ENCODE measurements at places on chromosomes 7 and 10. TPM values are rescaled to one million over a fixed set of nuclear protein-coding genes. Genes with fewer than 3 reads are reported as not detected.

The GALNT17 gene
- total RNA-seq, result 27.4 TPM

The TUBB8 gene
- 14.2 TPM for total RNA-seq

- DNase-seq, result no peak
Observed at GRCh38 chr7:39228946-39229345, 251.2 kb downstream of the POU6F2 start.

- no peak for DNase-seq
Observed at GRCh38 chr7:55066938-55067337, 48.1 kb downstream of the EGFR start.

GRCh38 chr10:88066876-88067275 is 203.5 kb downstream of the PTEN start:
- DNase-seq, result no peak

GRCh38 chr7:52088008-52088901 is 771.6 kb upstream of the COBL start:
- no peak for DNase-seq

The RINT1 gene
- 33.0 TPM for total RNA-seq

The FAM237B gene
- total RNA-seq, result not detected

The SFTPD gene
- total RNA-seq, result 0.33 TPM

The TAS2R4 gene
- total RNA-seq, result 1.3 TPM

- peak; percentile 53 for DNase-seq
Observed at GRCh38 chr7:5450549-5451327, 27.1 kb upstream of the TNRC18 start.

The HOXA6 gene
- total RNA-seq, result not detected

GRCh38 chr10:110965216-110965615 is 45.8 kb downstream of the SHOC2 start:
- DNase-seq, result no peak

GRCh38 chr10:4119107-4119506 is 334.1 kb upstream of the KLF6 start:
- no peak for DNase-seq

The SLC26A5 gene
- not detected for total RNA-seq

The PTPRN2 gene
- 76.1 TPM for total RNA-seq

- no peak for DNase-seq
Observed at GRCh38 chr10:12535656-12536055, 186.3 kb downstream of the CAMK1D start.

GRCh38 chr10:24435374-24435773 is 226.4 kb downstream of the KIAA1217 start:
- no peak for DNase-seq

GRCh38 chr7:139091677-139091996 is 17.9 kb downstream of the ZC3HAV1 start:
- DNase-seq, result no peak

The MRM2 gene
- 7.6 TPM for total RNA-seq

GRCh38 chr7:143284591-143285469 is at the start of gene TMEM139:
TSS of gene TMEM139 (plus strand) at chr7:143284958. CDS start at chr7:143285958, 1,000 bp downstream.
- peak; percentile 80 for DNase-seq

The KNDC1 gene
- 0.52 TPM for total RNA-seq

The IFIT1 gene
- total RNA-seq, result 7.0 TPM

GRCh38 chr10:3995302-3996210 is 210.5 kb upstream of the KLF6 start:
- DNase-seq, result no peak

- DNase-seq, result no peak
Observed at GRCh38 chr10:107619139-107619538, 454.6 kb upstream of the SORCS1 start.

The FEZF1 gene
- not detected for total RNA-seq

DNA sequence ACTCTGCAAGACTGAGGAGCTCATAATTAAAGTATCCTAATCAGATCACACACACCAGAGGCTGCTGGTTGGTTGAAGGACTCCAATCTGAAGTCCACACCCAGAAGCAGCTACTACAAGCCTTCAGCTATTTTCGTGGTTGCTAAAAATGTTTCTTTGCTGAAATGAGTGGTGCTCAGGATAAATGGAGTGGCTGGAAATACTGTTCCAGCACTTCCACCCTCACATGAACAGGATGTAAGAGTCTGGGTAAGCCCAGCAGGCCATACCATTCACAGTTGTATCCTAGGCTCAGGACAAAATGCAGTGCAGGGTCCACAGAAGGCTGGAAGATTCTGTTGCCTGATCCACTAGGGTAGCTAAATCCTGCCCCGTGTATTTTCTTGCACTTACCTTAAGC is 34.1 kb downstream of the AFAP1L2 start:
- no peak for DNase-seq

GRCh38 chr10:100878291-100878910 is 34.4 kb upstream of the SLF2 start:
- peak; percentile 37 for DNase-seq

DNA sequence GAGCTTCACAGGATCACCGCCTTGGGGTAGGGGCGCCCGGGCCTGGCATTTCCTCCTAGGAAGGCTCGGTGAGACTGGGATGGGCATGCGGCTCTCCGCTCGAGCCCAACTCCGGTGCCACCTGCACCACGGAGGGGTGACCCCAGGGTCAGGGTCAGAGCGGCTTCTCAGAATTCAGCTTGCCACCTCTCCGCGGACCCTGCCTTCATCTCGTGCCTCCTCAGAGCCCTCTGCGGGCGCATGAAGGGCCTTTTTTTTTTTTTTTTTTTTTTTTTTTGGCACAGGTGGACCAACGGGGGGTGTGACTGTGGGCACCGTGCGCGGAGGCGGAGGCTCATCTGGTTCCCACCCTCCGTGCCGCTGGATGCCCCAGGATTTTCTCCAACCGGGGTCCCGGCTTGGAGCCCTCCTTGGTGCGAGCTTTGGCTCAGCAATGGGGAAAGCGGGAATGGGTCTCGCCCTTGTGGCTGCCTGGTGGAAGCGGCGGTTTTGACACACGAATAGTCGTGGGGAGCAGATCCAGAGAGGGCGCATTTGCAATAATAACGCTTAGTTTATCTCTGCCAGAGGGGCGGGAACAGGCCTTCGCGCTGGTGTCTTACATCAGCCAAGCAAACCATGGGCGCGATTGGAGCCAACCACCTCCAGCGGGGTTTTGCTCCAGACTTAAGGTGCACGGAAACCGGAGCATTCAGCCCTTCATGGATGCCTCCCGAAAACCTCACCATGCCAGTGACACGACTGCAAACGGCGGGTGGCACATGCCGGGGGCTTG is 5.0 kb upstream of the TNRC18 start:
- DNase-seq, result peak; percentile 73

- no peak for DNase-seq
Observed at GRCh38 chr10:816958-817357, 114.5 kb downstream of the LARP4B start.

The NOS3 gene
- 7.6 TPM for total RNA-seq

GRCh38 chr10:17416442-17417211 is 37.8 kb downstream of the ST8SIA6 start:
- DNase-seq, result no peak

GRCh38 chr10:129513312-129513711 is 46.3 kb downstream of the MGMT start:
- no peak for DNase-seq

DNA sequence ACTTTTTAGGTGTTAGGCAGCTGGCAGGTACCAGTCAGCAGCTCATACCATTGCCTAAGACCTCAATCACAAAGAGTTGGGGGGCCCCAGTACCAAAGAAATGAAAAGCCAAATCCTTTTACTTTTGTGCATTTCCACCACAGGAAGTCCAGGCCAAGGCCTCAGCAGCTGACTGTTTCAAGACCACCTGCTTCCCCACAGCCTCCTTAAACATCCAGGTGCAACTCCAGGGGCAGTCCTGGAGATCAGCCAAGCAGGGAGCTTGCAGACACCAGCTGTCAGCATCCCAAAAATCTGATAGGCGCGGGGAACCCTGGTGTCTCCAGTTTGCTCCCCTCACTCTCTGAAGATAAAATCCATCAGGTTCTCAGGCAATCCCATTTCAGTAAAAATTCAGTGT is 91.5 kb upstream of the EFCAB10 start:
- no peak for DNase-seq

The MRC1 gene
- 10.2 TPM for total RNA-seq

GRCh38 chr7:158722574-158723237 is 18.1 kb upstream of the NCAPG2 start:
- no peak for DNase-seq

DNA sequence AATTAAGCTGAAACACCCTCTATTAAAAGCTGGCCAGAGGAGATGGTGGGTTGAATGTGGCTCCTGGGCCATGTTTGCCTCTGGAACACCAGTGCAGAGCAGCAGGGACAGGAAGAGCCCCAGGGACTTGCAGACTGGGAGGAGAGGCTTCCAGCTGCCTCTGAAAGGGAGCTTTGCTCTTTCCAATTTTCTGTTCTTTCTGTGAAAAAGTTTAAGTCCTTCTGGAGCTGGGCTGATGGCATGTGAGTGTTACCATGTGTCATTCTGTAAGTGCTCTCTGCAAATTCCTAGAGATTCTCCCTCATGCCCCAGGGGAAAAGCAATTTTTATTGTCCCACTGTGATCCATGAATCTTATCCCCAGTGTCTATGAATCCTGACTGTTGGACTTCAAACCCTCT is 112.8 kb upstream of the LANCL2 start:
- DNase-seq, result no peak

DNA sequence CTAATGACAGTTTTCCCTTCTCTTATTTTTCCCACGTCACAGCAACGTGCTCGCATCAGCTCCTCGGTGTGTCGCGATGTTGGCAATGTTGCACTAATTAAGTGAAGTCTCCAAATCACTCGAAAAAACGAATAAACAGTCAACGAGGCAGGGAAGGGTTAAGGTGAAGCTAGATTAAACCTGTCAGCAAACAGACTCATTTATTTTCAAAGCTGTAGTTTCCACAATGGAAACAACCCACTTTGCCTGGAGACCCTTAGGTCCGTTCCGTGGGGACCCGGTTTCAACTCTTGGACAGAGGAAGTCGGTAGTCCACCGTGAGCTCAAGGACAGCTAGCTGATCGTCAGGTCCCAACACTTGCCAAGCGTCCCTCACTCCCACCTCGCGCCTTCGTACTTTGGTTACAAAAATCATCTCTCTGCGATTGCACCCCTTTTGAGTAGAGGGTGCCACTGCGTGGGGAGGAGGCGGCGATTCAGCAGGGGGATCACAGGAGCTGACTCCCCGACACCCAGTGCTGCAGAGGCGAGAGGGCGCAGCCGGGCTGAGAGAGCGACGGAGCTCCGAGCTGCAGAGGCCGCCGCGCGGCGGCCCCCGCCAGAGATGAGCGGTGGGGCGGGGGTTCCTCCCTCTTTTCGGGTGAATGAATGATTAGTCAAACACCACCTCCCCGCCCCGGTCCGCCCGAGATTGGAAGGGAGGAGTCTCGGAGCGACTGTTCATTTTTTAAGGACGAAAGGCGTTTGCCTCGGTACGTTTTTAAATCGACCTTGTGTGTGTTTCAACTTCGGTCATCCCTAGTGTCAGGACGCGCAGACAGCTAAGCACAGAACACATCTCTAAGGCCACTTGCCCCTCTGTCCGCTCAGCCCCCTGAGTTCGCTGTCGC is 1.3 kb upstream of the BMPER start:
- peak; percentile 14 for DNase-seq

The C10orf105 gene
- not detected for total RNA-seq

GRCh38 chr10:132866601-132867381 is 75.6 kb downstream of the CFAP46 start:
- DNase-seq, result no peak

- no peak for DNase-seq
Observed at GRCh38 chr7:156652886-156653568, 12.5 kb downstream of the RNF32 start.

The GIMAP1 gene
- total RNA-seq, result 0.99 TPM

The HOGA1 gene
- 16.3 TPM for total RNA-seq

The ZNF239 gene
- 4.9 TPM for total RNA-seq

GRCh38 chr10:1297566-1298301 is 241.5 kb downstream of the WDR37 start:
- no peak for DNase-seq

- DNase-seq, result no peak
Observed at GRCh38 chr10:101710059-101710695, 15.2 kb upstream of the FBXW4 start.

The AKR1B15 gene
- total RNA-seq, result 0.52 TPM

The TMEM72 gene
- total RNA-seq, result 4.7 TPM

- peak; percentile 50 for DNase-seq
Observed at GRCh38 chr10:32139223-32140073, 83.2 kb upstream of the KIF5B start.

The HOXA1 gene
- total RNA-seq, result not detected

- DNase-seq, result no peak
Observed at GRCh38 chr10:45091968-45092367, 91.2 kb downstream of the ZNF22 start.

The SLC26A3 gene
- not detected for total RNA-seq

DNA sequence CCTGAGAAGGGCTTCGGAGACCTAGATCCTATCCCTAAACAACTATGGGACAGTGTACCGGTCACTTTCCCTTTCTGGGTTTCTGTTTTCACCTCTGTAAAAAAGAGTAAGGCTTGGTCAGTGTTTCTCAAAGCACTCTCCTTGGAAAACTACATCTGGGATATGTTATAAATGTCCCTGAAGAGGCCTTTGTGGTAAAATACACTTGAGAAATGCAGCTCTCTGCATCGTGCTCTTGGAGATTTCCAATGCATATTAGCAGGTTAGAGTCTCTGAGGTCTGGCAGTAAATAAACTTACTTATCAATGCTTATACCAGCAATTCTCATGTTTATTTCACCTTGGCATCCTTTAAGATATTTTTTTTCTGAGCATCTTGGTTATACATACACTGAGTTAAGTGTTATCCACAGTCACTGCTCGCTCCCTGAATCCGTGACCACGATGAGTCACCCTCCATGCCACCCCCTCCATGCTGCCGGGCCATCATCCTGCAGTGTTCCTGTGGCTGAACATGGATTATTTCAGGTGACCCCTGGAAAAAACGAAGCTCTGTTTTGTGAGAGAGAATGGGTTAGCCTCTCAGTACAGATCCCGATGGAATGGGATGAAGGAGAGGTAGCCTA is 3.3 kb upstream of the TBXAS1 start:
- no peak for DNase-seq

The PIP gene
- total RNA-seq, result not detected

DNA sequence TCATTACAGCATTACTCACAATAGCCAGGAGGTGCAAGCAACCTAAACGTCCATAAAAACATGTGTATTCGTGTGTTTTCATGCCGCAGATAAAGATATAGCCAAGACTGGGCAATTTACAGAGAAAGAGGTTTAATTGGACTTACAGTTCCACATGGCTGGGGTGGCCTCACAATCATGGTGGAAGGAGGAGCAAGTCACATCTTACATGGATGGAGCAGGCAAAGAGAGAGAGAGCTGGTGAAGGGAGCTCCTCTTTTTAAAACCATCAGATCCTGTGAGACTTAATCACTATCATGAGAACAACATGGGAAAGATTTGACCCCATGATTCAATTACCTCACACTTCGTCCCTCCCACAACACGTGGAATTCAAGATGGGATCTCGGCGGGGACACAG is 33.0 kb downstream of the PDLIM1 start:
- DNase-seq, result no peak
